Hypothalamus (tissue), 51 donors: ENCODE measurements at places on chromosomes 1 and 21.

DNA sequence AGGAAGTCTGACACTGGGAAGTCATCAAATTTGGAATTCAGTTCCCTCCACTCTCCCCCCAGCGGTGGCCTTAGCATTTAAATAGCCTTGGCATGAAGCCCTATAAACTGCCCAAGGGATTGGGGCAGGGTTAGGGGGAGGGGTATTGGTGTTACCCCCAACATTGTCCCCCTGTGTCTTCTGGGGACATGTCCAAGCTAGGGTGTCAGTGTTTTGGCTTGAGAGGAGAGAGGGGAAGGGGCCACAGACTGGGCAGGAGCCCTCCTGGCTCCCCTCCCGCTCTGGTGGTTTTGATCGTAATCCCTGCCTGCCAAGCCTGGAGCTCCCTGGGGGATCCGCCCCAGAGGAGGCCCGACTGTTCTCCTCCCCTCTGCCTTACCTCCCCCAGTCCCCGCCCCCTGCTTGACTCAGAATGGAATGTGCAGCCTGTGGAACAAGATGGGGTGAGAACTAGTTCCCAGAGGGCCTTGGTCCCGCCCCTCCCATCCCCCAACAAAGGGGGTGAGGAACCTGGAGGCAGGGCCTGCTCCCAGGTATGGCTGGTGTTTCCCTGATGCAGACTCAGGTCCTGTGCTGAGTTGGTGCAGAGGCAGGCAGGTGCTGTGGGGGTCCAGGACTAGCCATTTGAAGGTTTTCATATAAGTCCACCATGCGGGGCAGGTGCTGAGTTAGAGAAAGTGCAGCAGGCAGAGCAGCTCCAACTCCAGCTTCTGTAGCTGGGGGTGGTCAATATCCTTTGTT, 7.4 kb downstream of the SOX13 start:
- no peak for DNase-seq

DNA sequence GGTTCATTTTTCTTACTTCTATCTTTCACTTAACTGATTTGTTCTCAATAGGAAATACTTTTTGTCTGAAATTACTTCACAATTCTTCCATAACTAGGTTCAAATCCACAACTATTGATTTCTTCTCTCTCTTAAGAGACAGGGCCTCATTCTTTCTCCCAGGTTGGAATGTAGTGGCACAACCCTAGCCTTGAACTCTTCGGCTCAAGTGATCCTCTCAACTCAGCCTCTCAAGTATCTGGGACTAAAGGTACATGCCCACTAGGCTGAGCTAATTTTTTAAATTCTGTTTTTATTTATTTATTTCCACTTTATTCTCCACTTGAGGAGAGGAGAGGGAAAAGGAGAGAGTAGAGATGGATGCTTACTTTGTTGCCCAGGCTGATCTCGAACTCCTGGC, 370.4 kb upstream of the PLXNA2 start:
- no peak for DNase-seq

GRCh38 chr1:24566236-24566867, 10.5 kb downstream of the NCMAP start:
- no peak for DNase-seq

GRCh38 chr1:168499688-168500049, 44.1 kb downstream of the XCL2 start:
- no peak for DNase-seq

- DNase-seq, result no peak
Observed at GRCh38 chr1:92476071-92476631, 10.6 kb downstream of the GFI1 start.

- no peak for DNase-seq
Observed at GRCh38 chr1:53655931-53656746, 82.8 kb downstream of the GLIS1 start.

- DNase-seq, result no peak
Observed at GRCh38 chr1:91889717-91890459, 3.9 kb upstream of the TGFBR3 start.

- no peak for DNase-seq
Observed at GRCh38 chr1:19240673-19241538, 10.4 kb downstream of the EMC1 start.

DNA sequence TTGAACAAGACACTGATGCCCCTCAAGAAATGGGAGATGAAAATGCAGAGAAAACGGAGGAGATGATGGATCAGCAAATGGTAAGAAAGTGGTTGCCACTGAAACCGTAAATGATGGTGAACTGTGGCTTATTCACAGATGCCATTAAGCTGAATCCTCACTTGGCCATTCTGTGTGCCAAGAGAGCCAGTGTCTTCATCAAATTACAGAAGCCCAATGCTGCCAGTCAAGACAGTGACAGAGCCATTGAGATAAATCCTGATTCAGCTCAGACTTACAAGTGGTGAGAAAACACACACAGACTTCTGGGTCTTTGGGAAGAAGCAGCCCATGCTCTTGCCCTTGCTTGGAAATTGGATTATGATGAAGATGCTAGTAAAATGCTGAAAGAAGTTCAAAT, 52.5 kb downstream of the NBPF6 start:
- no peak for DNase-seq

DNA sequence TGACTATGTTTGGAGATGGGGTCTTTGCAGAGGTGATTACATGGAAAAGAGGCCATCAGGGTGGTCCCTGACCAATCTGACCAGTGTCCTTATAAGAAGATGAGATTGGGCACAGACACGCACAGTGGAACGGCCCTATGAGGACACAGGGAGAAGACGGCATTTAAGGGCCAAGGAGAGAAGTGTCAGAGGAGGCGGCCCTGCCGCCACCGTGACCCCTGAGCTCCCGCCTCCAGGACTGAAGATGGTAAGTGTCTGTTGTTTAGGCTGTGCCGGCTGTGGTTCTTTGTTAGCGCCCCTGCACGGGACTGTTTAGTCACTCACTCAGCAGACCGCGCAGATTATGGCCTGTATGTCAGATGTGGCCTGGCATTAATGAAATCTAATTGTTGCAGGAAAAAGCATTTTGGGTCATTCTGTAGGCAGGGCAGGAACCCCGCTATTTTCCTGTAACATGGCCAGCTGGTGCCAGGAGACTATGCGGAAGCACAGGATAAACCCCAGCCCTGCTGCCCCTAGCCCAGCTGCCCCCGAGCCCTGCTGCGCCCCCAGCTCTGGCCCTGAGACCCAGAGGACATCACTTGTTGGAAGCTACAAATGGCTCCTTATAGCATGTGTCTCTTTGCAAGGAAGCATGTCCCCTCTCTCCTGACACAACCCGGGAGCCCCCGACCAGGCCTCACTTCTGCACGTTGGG, 53.7 kb upstream of the RIPK4 start:
- DNase-seq, result no peak

DNA sequence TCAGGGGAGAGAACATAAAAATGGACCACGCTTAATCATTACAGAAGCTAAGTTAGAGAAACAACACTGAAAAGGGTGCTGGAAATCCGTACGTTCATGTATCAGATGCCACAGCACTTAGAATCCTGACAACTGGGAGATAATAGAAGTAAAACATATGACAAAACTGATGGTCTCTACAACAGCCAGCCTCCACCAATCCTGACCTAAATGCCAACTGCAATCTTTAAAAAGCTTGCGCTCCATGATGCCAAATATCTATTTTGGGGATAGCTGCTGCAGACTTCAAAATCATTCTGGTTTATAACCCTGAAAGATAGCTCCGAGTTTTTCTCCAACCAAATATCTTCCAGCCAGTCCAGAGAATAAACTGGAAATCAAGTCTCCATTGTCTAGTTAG, 178.3 kb downstream of the RERE start:
- no peak for DNase-seq

DNA sequence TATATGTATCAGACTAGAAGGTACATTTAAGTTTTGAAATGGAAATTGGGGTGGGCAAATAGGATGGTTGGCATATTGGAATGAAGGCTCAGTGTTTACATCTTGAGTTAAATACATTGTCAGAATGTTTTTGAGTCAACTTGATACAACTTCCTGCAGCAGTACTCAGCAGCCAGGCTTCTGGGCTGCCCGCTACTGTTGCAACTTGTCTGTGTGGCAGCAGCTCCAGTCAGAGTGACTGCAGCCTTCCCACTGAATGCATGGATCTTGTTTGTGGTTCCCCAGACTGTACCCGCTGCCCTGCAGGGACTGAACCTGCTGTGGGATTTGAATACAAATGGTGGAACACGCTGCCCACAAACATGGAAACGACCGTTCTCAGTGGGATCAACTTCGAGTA, 24.9 kb upstream of the SARS1 start:
- no peak for DNase-seq

- no peak for DNase-seq
Observed at GRCh38 chr1:91650764-91651163, 150.1 kb downstream of the CDC7 start.

DNA sequence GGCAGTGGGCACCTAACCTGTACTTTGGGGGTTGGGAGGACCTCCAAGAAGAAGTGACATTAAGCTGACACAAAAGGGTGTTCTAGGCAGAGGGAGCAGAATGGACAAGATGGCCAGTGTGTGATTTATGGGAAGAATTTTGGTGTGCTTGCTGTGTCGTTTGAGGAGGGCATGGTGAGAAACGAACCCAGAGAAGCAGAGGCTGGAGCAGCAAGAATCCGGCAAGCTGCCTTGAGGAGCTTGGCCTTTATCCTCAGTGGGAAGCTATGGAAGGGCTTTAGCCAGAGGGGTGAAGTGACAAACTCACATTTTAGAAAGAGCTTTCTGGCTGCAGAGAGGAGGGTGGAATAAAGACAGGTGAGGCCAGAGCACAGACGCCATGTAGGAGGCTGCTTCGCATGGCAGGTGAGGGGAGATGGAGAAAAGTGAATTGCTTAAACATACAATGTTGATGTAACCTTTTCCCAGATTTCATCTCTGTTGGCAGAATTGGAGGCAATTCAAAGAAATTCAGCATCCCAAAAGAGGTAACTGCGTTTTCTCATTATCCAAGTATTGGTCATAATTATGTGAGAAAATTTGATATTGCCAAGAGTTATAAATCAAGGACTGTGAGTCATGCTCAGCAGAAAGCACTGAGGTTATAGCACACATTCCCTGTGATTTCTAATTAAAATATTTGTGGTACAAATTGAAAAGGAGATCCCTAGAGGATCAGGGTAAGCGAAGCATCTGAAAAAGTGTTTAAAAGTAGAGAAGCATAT, 26.5 kb downstream of the TRIM45 start:
- no peak for DNase-seq
